Immature natural killer cell (primary cell): ENCODE measurements at places on chromosomes 13 and 19. TPM values are rescaled to one million over a fixed set of nuclear protein-coding genes. Genes with fewer than 3 reads are reported as not detected.

Gene SOX1
- not detected for polyA plus RNA-seq

Gene EPSTI1
- polyA plus RNA-seq, result 32.3 TPM

Gene OPA3
- polyA plus RNA-seq, result not detected

Gene CALR
- polyA plus RNA-seq, result 125 TPM

DNA sequence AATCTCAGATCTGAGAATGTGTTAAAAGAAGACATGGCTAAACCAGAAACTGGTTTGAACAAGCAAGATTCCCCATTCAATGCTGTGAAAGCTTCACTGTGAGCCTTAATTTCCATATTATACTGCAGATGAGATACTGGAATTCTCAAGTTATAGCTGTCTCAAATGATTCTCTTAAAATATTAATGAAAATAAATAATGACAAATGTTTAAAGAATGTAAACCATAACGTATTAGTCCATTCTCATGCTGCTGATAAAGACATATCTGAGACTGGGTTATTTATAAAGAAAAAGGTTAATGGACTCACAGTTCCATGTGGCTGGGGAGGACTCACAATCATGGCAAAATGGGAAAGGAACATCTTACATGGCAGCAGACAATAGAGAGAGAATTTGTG is 667.8 kb downstream of the SLITRK1 start:
- no peaks in the 10 kb centered on the region for H3K36me3 ChIP-seq
- no peaks in the 10 kb centered on the region for H3K27me3 ChIP-seq
- H3K27ac ChIP-seq, result no peak overlapping the region
- H3K4me3 ChIP-seq, result no peak overlapping the region
- H3K4me1 ChIP-seq, result no peaks in the 10 kb centered on the region

DNA sequence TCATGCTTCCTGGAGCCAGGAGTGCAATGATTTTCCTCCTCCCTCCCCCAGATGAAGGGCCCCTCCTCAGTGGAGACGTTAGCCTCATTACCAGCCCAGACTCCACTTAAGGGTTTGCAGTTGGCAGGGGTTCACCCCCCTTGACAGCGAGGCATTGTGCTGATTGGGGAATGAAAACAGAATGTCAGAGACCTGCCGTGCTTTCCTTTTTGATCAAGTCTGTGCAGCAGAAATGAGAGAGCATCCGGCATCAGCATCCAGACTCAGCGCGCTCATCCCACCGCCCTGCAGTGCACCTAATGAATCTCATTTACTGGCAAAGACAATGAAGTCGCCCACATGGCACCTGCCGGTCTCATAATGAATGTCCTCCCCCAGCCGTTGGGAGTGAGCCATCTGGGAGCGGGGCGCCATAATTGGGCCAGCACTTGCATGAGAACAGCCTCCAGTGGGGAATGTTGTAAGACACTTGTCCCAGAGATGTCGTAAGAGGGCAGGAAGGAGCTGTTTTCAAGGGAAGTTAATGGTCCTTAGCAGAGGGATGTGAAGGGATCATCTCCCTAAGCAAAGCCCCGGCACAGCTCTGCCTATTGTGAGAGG is 98.3 kb upstream of the UQCRFS1 start:
- DNase-seq, result no peak
- H3K27me3 ChIP-seq, result peaks cover 14% of the 10 kb centered on the region
- H3K4me1 ChIP-seq, result no peaks in the 10 kb centered on the region
- no peak overlapping the region for H3K27ac ChIP-seq
- H3K4me3 ChIP-seq, result no peak overlapping the region
- no peaks in the 10 kb centered on the region for H3K36me3 ChIP-seq

- H3K27ac ChIP-seq, result no peak overlapping the region
- H3K36me3 ChIP-seq, result no peaks in the 10 kb centered on the region
- no peak for DNase-seq
- no peak overlapping the region for H3K4me3 ChIP-seq
Observed at GRCh38 chr19:28876609-28877123, 336.3 kb downstream of the UQCRFS1 start.

Gene PRSS57
- polyA plus RNA-seq, result 6.3 TPM

GRCh38 chr19:44635581-44636438 is 7.9 kb upstream of the PVR start:
- H3K27ac ChIP-seq, result no peak overlapping the region
- H3K36me3 ChIP-seq, result no peaks in the 10 kb centered on the region
- H3K4me1 ChIP-seq, result no peaks in the 10 kb centered on the region
- DNase-seq, result no peak
- H3K4me3 ChIP-seq, result no peak overlapping the region

- H3K27me3 ChIP-seq, result peaks cover 10% of the 10 kb centered on the region
- H3K4me1 ChIP-seq, result peaks cover 23% of the 10 kb centered on the region
- H3K36me3 ChIP-seq, result no peaks in the 10 kb centered on the region
- H3K4me3 ChIP-seq, result peak overlapping the region; percentile 92
Observed at GRCh38 chr19:15837221-15837731, 21.8 kb upstream of the OR10H1 start.

Gene CGB8
- not detected for polyA plus RNA-seq

Gene IGFL2
- not detected for polyA plus RNA-seq

GRCh38 chr19:12411893-12412292 is 10.8 kb upstream of the ZNF799 start:
- peaks cover 7% of the 10 kb centered on the region for H3K36me3 ChIP-seq
- no peak for DNase-seq
- H3K4me1 ChIP-seq, result no peaks in the 10 kb centered on the region
- peaks cover 4% of the 10 kb centered on the region for H3K27me3 ChIP-seq
- no peak overlapping the region for H3K27ac ChIP-seq
- H3K4me3 ChIP-seq, result no peak overlapping the region

GRCh38 chr13:58043971-58044370 is 412.4 kb downstream of the PCDH17 start:
- no peak overlapping the region for H3K27ac ChIP-seq
- H3K4me3 ChIP-seq, result no peak overlapping the region
- H3K36me3 ChIP-seq, result no peaks in the 10 kb centered on the region

DNA sequence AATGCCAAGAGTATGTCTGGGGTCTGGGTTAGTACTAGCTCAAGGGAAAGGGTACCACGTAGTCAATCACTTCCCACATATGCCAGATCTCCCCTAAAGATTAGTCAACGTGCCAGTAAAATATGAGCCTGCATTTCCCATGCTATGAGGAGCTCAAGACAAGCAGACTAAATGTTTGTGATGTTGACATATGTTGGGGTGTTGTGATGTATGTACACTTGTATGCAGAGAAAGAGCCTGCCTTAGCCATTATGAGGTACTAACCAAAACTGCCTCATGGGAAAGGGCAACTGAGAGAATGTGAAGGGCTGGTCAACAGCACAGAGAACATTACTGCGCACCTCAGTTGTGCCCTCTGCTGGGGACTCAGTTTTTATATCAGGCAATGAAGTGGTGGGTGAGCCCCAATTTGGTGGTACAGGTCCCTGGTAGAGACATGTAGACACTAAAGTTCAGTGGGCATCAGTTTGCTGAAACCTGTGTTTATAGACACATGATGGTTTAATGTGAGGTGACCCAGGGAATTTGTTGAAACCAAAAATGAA is 287.0 kb downstream of the DCT start:
- H3K27me3 ChIP-seq, result peaks cover 5% of the 10 kb centered on the region
- H3K27ac ChIP-seq, result no peak overlapping the region
- DNase-seq, result no peak
- H3K4me1 ChIP-seq, result peaks cover 12% of the 10 kb centered on the region
- no peak overlapping the region for H3K4me3 ChIP-seq

DNA sequence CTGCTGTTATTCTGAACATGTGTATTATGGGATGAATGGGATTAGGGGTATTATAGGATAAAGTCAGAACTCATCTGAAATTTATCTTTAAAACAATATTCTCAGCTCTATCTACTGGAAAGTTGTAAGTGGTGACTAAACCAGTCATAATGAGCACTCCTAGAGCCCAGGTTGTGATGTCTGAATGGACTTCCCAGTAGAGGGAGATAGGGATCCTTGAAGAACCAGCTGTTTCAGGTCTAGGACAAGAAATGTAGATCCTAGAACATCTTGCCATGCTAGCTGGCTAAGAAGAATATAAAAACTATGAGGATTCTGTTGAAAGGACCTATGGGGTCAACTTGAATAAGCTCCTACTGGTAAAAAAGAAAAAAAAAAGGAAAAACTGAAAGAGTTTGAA is 310.8 kb downstream of the SLC7A1 start:
- no peak overlapping the region for H3K27ac ChIP-seq
- H3K4me1 ChIP-seq, result no peaks in the 10 kb centered on the region
- no peak overlapping the region for H3K4me3 ChIP-seq
- peaks cover 3% of the 10 kb centered on the region for H3K27me3 ChIP-seq
- no peak for DNase-seq

GRCh38 chr13:23953860-23954512 is 56.7 kb upstream of the C1QTNF9B start:
- H3K4me1 ChIP-seq, result peaks cover 8% of the 10 kb centered on the region
- H3K27ac ChIP-seq, result no peak overlapping the region
- no peak overlapping the region for H3K4me3 ChIP-seq
- H3K36me3 ChIP-seq, result no peaks in the 10 kb centered on the region
- H3K27me3 ChIP-seq, result peaks cover 2% of the 10 kb centered on the region
- no peak for DNase-seq

Gene IFT88
- 5.6 TPM for polyA plus RNA-seq

- peak; percentile 60 for DNase-seq
- H3K4me3 ChIP-seq, result peak overlapping the region; percentile 49
- H3K27me3 ChIP-seq, result peaks cover 3% of the 10 kb centered on the region
- H3K4me1 ChIP-seq, result peaks cover 7% of the 10 kb centered on the region
- no peaks in the 10 kb centered on the region for H3K36me3 ChIP-seq
Observed at GRCh38 chr19:35495107-35496064, 5.1 kb upstream of the KRTDAP start.

DNA sequence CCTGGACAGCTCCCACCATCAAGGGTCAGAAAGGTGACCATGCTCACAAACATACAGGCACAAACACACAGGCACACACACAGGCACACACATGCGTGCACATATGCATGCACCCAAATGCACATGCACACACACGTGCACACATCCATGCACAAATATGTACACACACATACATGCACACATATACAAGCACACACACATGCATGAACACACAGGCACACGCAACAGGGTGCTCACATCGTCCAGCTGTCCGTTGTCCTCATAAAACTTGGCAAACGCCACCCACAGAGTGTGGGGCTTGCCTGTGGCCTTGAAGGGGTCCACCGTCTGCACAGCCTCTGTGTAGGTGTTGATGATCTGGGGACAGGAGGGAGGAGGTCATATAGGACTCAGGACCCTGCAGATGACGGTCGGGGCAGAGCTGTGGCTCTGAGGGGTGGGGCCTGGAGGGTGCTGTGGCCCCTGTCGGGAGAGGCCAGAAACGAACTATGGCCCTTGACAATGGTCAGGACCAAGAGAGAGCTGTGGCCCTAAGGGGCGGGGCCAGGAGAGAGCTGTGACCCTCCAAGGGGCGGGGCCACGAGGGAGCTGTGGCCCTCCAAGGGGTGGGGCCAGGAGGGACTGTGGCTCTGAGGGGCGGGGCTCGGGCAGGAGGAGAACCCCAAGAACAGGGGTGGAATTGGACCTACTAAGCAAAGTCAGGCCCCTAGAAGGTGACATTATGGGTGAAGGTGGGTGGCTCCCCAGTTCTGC is 6.2 kb downstream of the XAB2 start:
- no peak for DNase-seq
- H3K36me3 ChIP-seq, result peaks cover 19% of the 10 kb centered on the region
- peaks cover 6% of the 10 kb centered on the region for H3K4me1 ChIP-seq

GRCh38 chr13:32284927-32285632 is 30.1 kb downstream of the ZAR1L start:
- H3K4me1 ChIP-seq, result no peaks in the 10 kb centered on the region
- no peak overlapping the region for H3K4me3 ChIP-seq
- peaks cover 16% of the 10 kb centered on the region for H3K36me3 ChIP-seq
- no peak for DNase-seq

GRCh38 chr19:2058570-2059421 is 7.8 kb upstream of the MKNK2 start:
- peak overlapping the region; percentile 66 for H3K4me3 ChIP-seq
- no peaks in the 10 kb centered on the region for H3K36me3 ChIP-seq
- H3K27ac ChIP-seq, result no peak overlapping the region
- peaks cover 48% of the 10 kb centered on the region for H3K4me1 ChIP-seq

DNA sequence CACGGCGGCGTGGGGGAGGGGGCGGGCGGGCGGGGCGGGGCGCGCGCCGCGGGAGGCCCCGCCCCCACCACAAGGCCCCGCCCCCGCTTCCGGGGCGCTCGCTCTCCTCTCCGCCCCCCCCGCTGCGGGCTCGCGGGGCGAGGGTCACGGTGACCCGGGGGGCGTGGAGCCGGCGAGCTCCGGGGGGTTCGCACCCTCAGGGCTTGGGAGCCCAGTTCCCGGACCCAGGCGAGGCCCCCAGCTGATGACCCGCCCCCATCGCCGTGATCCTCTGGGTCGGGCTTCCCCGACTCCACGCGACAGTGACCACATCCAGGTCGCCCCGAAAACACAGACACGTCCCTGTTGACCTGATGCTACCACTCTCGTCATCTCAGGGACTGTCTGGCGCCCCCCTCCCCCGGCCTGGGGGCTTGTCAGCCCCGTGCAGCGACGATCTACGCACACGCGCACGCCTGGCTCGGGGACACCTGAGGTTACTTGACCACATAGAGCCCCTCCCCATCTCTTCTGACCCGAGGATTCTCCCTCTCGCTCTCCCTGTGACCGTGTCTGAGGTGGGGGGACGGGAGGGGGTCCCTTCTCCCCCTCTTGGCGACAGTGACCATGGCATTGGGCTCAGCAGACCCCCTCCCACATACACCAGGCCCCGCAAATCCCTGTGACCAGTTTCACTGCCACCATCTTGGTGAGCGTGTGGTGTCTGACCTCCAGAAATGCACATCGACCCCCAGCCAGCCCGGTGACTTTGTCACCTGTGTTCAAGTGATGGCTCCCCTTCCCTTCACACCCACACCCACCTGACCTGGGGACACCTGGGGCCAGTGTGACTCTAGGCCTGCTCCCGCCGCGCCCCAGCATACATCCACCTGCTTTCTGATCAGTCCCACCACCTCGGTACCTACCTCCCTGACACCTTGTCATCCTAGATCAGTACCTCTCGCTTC is 670 bp downstream of the MAP2K7 start:
- H3K4me3 ChIP-seq, result peak overlapping the region; percentile 90
- H3K27ac ChIP-seq, result peak overlapping the region; percentile 97
- peaks cover 26% of the 10 kb centered on the region for H3K27me3 ChIP-seq
- peaks cover 31% of the 10 kb centered on the region for H3K4me1 ChIP-seq
- H3K36me3 ChIP-seq, result no peaks in the 10 kb centered on the region

Gene ZSCAN1
- polyA plus RNA-seq, result 0.46 TPM

DNA sequence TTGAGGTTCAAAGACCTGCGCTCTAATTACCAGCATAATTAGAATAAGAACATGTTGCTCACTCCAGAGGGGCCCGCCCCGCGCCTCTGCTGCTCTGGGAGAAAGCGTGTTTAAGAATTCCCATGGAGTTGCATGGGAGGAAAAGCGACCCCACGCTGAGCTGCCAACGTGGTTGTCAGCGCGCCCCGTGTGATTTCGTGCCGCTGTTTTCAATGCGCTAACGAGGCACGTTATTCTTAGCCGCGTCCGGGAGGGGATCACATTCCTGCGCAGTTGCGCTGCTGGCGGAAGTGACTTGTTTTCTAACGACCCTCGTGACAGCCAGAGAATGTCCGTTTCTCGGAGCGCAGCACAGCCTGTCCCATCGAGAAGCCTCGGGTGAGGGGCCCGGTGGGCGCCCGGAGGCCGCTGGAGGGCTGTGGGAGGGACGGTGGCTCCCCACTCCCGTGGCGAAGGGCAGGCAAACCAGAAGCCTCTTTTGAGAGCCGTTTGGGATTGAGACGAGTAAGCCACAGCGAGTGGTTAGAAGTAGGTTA is 173.8 kb upstream of the SOX1 start:
- no peak overlapping the region for H3K27ac ChIP-seq
- DNase-seq, result no peak
- no peak overlapping the region for H3K4me3 ChIP-seq
- no peaks in the 10 kb centered on the region for H3K36me3 ChIP-seq

GRCh38 chr19:49210901-49211451 is 53.4 kb downstream of the TRPM4 start:
- no peaks in the 10 kb centered on the region for H3K36me3 ChIP-seq
- peaks cover 2% of the 10 kb centered on the region for H3K4me1 ChIP-seq
- H3K4me3 ChIP-seq, result no peak overlapping the region
- H3K27ac ChIP-seq, result no peak overlapping the region
- no peak for DNase-seq
- H3K27me3 ChIP-seq, result peaks cover 5% of the 10 kb centered on the region
